ENCODE measurements at places on chromosomes 7 and 10. TPM values are rescaled to one million over a fixed set of nuclear protein-coding genes. Genes with fewer than 3 reads are reported as not detected.

DNA sequence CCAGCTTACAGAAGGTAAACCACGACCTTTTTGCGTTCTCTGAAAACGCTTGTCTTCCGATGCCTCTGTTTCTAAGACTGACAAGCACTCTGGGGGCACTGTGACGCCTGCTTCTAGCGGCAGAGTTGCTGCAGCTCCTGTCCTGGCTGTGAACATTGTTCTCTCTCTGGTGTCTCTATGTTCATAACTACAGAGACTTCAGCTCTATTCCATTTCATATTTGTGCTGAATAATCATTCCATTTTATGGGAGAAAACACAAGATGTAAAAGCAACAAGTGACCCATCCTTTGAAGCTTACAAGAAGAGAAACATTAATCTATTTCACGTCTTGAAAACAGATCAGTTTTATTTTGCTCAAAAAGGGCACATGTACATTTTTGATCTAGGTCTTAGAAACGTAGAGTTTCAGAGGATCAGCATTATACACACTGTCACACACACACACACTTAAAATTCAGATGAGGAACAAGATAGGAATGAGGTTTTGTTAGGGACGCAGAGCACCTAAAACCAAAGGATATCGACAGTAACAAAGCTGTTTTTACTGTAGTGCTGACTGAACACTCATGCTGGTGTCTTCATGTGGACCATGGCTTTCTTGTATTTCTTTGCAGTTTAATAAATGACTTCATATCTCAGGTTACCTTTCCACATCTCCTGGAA, 3.0 kb downstream of the IKZF1 start:
- no peak for DNase-seq

The CTAGE8 gene
- 0.54 TPM for total RNA-seq

DNA sequence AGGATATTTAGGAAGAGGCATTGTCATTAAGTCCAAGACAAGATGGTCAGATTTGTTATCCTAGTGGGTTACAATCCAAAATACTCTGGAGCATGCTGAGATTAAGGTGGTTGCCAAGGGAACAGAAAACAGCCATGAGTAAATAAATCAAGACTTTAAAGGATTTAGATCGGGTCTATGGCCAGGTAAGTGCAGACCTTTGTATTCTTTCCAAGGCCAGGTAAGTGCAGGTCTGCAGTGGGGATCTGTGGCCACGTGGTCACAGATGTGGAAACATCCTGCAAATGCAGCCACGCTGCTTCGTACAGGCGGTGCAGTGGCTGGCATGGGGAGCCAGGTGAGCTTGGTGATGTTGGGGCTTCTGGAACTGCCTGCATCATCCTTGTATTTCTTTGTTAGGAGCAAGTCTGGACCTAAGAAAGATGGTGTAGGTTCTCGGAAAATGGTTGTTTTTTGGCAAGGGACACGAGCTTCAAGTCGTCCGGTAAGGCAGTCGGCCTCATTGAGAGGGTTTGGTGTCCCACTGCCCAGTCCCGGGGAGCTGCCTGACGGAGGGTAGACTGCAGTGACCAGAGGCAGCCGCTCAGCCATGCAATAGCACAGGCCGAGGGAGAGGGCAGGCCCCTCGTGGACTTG, 21.8 kb downstream of the ZNF775 start:
- DNase-seq = no peak

The PRPS1L1 gene
- total RNA-seq = not detected

DNA sequence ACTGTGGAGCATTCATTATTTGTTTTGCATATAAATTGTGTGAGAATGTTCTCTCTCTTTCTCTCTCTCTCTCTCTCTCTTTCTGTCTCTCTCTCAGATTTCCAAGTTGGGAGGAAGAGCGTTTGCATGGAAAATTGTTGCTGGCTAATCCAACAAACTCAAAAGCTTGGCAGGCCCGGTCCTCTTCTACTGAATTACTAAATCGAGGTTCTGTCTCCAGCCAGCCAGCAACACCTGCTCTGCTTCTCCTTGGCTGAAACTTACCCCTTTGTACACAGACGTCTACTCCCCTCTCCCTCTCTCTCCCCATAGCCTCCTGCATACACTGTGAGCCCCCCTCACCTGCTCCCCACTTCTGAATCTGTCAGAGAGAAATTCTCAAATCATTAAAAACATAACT, 996.4 kb upstream of the AUTS2 start:
- DNase-seq = no peak

DNA sequence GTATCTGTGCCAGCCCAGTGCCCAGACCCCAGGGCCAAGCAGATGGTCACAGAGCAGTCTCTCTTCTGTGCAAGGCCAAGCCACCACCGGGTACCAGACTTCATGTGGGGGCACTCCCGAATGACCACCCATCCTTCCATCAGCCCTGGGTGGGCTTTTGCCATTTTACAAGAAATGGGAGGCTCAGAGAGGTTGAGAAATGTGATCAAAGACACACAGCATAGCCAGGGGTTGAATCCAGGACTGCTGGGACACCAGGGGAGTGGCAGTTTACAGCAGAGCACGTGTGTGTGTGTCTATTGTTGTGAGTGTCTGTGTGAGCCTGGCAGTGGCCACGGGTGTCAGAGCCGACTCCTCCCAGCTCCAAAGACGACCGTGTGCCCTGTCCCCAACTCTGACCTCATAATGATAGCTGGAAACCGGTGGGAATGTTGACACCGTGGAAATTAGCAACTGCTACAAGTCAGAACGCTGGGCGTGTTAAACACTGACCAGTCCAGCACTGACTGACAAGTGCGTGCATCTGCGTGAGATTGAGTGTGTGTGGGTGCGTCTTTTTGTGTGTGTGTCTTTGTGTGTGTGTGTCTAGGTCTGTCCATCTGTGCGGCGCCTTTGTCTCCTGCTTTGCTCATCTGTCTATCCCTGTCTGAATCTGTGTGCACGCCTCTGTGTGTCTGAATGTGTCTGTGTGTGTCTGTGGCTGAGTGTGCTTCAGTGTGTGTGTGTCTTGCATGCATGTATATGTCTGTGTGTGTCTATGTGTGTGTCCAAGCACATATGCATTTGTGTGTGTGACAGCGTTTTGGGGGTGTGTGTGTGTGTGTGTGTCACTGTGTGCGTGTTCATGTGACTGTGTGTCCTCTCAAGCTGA, 17.2 kb upstream of the SLC29A4 start:
- DNase-seq = no peak

DNA sequence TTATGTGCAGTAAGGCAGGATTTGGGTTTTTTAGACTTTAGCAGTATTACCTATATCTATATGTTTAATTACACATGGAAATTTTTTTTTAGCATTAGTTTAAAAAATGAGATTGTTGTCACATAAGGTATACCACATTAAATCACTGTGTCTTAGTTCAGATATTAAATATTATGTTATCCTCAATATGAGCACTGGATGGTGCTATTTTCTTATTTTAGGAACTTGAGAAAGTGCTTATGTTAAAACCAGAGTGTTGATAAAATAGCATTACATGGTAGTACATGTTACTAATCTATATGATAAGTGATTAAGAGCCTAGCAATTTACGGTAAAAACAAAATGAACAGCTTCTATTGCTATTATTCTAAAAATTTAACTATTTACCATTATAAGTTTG, 28.8 kb downstream of the MIOS start:
- DNase-seq = no peak
